ENCODE measurements at places on chromosomes 5 and 9. TPM values are rescaled to one million over a fixed set of nuclear protein-coding genes. Genes with fewer than 3 reads are reported as not detected.

DNA sequence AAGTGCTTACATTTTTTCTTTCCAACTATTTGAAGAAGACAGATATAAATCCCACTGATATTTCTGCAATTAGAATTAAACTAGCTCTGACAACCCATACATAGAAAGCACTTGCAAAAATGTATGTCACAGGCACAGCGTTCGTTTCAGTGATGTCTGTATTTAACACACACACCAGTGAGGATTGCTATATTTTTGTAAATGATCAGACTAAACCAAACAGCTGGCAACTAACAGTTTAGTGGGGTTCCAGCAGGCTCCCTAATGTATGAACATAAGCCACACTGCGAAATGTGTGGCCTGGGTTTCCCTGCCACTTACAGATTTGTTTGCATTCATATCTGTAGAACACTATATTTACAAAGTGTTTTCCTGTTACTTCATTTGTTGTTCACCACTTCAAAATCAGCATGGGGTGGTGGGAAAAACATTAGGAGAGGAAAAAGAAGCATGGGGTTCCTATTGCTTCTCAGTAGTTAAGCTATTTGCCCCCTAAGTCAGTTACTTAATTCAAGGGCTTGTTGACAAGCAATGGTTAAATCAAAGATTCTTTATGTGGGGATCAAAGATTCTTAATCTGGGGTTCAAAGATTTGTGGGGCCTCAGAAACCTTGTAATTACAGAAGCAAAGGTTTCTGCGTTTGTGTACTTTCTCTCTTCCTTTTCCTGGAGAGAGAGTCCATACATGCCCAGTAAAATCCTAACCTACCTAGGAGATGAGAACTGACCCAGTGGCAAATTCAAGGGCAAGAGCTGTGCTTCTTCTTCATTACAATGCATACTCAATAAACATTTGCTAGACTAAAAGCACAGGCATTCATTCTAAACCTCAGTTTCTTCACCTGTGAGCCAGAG, 27.1 kb downstream of the ZNF608 start:
- H3K4me1 ChIP-seq: peaks cover 41% of the 10 kb centered on the region
- H3K27me3 ChIP-seq: no peaks in the 10 kb centered on the region
- DNase-seq: no peak
- no peak overlapping the region for H3K27ac ChIP-seq
- H3K36me3 ChIP-seq: no peaks in the 10 kb centered on the region
- no peak overlapping the region for H3K4me3 ChIP-seq

- H3K4me1 ChIP-seq: no peaks in the 10 kb centered on the region
- H3K27ac ChIP-seq: no peak overlapping the region
- H3K27me3 ChIP-seq: no peaks in the 10 kb centered on the region
- no peak overlapping the region for H3K4me3 ChIP-seq
- DNase-seq: no peak
- no peaks in the 10 kb centered on the region for H3K36me3 ChIP-seq
These were observed 315.3 kb upstream of the CD180 start for GRCh38 chr5:67511911-67512310.

- peak; percentile 48 for DNase-seq
- H3K4me3 ChIP-seq: peak overlapping the region; percentile 65
- no peaks in the 10 kb centered on the region for H3K4me1 ChIP-seq
- no peaks in the 10 kb centered on the region for H3K27me3 ChIP-seq
- no peaks in the 10 kb centered on the region for H3K36me3 ChIP-seq
- H3K27ac ChIP-seq: peak overlapping the region; percentile 76
These were observed 4.1 kb upstream of the RGMB start for GRCh38 chr5:98769210-98769958.

ZCCHC7 gene
- 10.6 TPM for total RNA-seq

EPB41L4B gene
- total RNA-seq: 4.1 TPM

All from heart right ventricle (tissue), 16 donors.